ENCODE measurements at places on chromosomes 3 and 15. TPM values are rescaled to one million over a fixed set of nuclear protein-coding genes. Genes with fewer than 3 reads are reported as not detected.

The ROBO1 gene
- 138 TPM for total RNA-seq

- no peak for DNase-seq
Measured at GRCh38 chr3:48429960-48430707, at the start of gene PLXNB1. TSS of gene PLXNB1 (minus strand) at chr3:48430086. CDS start at chr3:48424611, 5,475 bp downstream.

The PLCH1 gene
- 2.0 TPM for total RNA-seq

- no peak for DNase-seq
Measured at GRCh38 chr3:159775372-159775961, 213.2 kb upstream of the IL12A start.

DNA sequence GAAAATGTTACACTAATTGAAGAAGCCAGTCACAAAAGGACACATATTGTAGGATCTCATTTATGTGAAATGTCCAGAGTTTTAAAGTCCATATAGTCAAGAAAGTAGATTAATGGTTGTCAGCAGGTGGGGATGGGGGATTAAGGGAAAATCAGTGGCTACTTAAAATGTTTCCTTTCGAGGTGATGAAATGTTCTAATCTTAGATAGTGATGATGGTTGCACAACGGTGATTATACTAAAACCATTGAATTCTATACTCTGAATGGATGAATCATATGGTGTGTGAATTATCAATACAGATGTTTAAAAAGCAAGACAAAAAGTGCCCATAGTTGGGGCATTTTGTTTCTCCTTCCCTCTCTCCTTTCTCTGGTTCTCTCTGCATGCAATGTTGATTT, 164.6 kb downstream of the ATG7 start:
- DNase-seq = no peak

The C15orf62 gene
- total RNA-seq = 3.3 TPM

The RAB6B gene
- total RNA-seq = 1.8 TPM

- no peak for DNase-seq
Measured at GRCh38 chr3:58355179-58355578, 22.5 kb downstream of the PXK start.

GRCh38 chr15:60485365-60486055, 6.6 kb upstream of the ICE2 start:
- DNase-seq = no peak

DNA sequence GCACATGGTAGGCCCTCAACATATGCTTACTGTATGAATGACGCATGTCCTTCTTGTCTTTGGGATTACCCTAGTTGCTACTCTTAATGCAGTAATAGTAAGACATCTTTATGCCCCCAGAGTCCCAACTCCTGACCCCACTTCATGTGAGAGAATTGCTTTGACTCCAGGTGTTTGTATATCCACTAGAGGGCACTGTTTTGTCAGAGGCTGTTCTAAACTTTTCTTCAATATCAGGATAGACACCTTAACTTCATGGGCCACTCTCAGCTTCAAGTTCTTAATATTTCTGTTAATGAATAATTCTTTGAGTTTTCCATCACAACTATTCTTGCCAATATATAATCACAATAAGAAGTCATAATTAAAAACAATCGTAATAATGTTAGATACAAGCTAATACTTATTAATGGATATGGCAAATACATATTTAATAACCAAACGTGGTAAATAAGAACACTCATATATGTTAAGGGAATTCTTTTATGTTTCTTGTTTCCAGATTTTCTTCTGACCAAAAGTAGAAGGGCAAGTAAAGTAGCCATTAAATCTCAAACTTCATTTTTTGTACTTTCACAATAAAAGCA, 337.2 kb upstream of the DNAJC19 start:
- no peak for DNase-seq
